ENCODE measurements at places on chromosomes 7 and 10. TPM values are rescaled to one million over a fixed set of nuclear protein-coding genes. Genes with fewer than 3 reads are reported as not detected.

GRCh38 chr10:48526011-48526821 is 78.7 kb downstream of the ARHGAP22 start:
- H3K4me3 ChIP-seq = no peak overlapping the region

ZNF488 gene
- total RNA-seq = 8.7 TPM

PTPRN2 gene
- 4.7 TPM for total RNA-seq

DNA sequence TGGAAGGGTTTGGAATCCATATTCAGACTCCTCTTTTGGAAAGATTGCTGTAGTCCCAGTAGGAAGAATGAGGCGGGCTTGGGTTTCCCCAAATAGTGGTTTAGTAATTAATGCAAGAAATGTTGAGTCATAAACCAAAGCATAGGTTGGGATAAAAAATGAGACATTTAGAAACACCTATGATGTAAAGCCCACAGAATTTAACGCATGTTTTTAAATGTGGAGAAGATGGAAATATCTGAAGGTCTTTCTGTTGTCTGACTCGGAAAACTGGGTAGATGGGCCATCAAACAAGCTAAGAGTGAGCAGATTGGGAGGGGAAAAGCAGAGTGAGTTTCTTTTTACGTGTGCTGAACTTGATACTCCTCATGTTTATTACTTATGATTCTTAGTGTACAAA is 62.2 kb downstream of the LANCL2 start:
- H3K4me3 ChIP-seq = no peak overlapping the region
- DNase-seq = no peak
- H3K36me3 ChIP-seq = peaks cover 10% of the 10 kb centered on the region
- H3K4me1 ChIP-seq = peaks cover 29% of the 10 kb centered on the region
- H3K27me3 ChIP-seq = no peaks in the 10 kb centered on the region

DNA sequence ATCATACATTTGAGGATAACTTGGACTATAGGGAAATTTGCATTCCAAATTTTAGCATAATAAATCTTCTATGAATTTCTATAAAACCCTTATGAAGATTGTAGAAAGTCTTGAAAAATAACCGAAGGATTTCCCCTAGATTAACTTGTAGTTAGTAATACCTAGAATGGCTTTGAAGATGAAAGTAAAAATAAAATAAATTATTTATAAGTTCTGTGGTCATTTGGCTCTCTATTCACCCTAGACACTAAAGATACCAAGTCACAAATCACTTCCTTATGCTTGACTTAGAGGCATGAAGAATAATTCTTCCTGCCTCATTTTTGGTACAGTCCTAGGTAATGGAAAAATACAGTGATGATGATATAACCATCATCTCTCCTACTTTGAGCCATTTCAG is 79.3 kb downstream of the CSTF2T start:
- no peak for DNase-seq
- H3K27ac ChIP-seq = no peak overlapping the region
- H3K27me3 ChIP-seq = no peaks in the 10 kb centered on the region
- H3K4me3 ChIP-seq = no peak overlapping the region

- H3K27me3 ChIP-seq = no peaks in the 10 kb centered on the region
- no peaks in the 10 kb centered on the region for H3K36me3 ChIP-seq
- H3K4me3 ChIP-seq = no peak overlapping the region
- H3K4me1 ChIP-seq = peaks cover 22% of the 10 kb centered on the region
- H3K27ac ChIP-seq = no peak overlapping the region
These were observed 9.4 kb upstream of the ADO start for GRCh38 chr10:62795100-62795499.

- H3K4me3 ChIP-seq = peak overlapping the region; percentile 42
- H3K27me3 ChIP-seq = no peaks in the 10 kb centered on the region
- peaks cover 88% of the 10 kb centered on the region for H3K4me1 ChIP-seq
- peak overlapping the region; percentile 95 for H3K27ac ChIP-seq
- peaks cover 60% of the 10 kb centered on the region for H3K36me3 ChIP-seq
These were observed 32.9 kb upstream of the CRYGN start for GRCh38 chr7:151472644-151473380.

GRCh38 chr10:115566867-115567266 is 473.7 kb downstream of the ATRNL1 start:
- H3K27ac ChIP-seq = no peak overlapping the region
- no peak for DNase-seq
- no peaks in the 10 kb centered on the region for H3K27me3 ChIP-seq
- H3K4me3 ChIP-seq = no peak overlapping the region
- H3K36me3 ChIP-seq = no peaks in the 10 kb centered on the region

- no peak overlapping the region for H3K27ac ChIP-seq
- H3K4me3 ChIP-seq = no peak overlapping the region
- H3K36me3 ChIP-seq = no peaks in the 10 kb centered on the region
- H3K4me1 ChIP-seq = peaks cover 25% of the 10 kb centered on the region
These were observed 84.9 kb downstream of the MKX start for GRCh38 chr10:27660711-27661110.

PRSS1 gene
- 14.8 TPM for total RNA-seq

DNA sequence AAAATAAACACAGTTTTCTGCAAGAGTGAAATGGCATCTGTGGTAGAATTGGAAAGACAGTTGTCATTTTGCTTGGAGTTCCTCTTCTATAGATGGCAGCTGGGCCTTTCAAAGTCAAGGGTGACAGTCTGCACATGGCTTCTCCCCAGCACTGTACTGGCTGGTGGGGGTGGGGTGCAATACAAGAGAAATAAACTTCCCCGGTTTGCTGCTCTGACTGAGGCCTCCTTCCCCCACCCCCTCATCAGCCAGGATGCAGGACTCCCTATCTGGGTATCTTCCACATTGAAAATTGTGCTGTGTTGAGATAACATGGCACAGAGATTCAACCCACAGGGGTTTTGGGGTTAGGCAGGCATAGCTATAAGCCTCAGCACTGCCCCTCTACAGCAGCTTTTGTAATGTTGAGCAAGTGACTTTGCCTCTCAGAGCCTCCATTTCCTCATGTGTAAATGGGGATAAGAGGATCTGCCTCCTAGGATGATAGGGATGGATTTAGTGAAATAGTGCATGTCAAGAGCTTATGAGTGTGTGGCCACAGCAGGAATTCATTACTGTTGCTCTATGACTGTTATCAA is 85.8 kb upstream of the WDR11 start:
- no peak overlapping the region for H3K4me3 ChIP-seq
- H3K36me3 ChIP-seq = no peaks in the 10 kb centered on the region
- no peak for DNase-seq
- H3K27ac ChIP-seq = no peak overlapping the region
- H3K27me3 ChIP-seq = no peaks in the 10 kb centered on the region

MACROH2A2 gene
- total RNA-seq = 35.4 TPM

TRIM50 gene
- 0.16 TPM for total RNA-seq

DNA sequence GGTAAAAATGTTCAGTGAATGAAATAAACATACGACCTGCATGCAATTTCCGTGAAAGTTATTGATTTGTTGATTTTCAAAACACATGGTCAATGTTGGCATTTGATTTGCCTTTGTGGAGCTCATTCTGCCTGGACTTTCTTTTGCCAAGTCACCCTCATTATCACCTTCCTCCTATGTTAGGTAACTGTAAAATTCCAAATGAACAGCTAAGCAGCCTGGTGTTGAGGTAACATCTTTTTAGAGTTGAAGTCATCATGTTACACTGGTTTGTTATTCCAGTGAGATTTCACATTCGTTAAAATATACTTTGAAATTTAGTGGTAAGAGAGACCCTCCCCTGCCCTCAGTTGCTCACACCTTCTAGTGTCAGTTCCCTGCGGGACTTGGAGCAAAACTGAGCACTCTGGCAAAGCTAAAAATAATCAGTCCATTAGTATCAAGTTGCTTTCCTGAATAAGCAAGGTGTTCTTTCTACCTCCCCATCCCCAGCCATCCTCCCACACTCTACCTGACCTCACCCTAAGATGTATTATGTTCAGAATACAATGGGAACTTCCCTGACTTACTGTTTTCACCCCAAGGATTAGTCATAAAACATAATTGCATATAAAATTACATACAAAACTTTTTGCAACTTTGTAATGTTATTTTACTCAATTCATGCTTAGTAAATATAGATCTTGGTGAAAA is 283.3 kb upstream of the SEMA3A start:
- H3K4me1 ChIP-seq = peaks cover 26% of the 10 kb centered on the region
- H3K27ac ChIP-seq = no peak overlapping the region
- H3K36me3 ChIP-seq = no peaks in the 10 kb centered on the region
- no peak overlapping the region for H3K4me3 ChIP-seq
- no peak for DNase-seq

DNA sequence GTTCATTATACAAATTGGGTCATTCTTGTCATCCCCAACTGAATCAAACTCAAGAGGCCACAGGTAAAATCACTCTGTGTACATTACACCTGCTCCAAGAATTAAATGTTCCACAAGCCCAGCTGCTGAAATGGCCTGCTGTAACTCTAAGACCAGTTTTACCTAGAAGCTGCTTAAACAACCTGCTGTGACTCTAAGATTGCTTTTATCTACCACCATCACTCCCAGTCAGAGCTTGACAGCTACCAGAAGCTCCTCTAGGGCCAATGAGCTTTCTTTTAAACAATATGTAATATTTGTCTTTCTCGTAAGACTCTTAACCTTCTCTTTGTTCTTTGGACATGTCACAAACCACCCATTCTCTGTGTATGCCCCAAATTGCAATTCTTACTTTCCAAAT is 141.8 kb upstream of the LRGUK start:
- no peak for DNase-seq
- H3K4me3 ChIP-seq = no peak overlapping the region
- H3K4me1 ChIP-seq = peaks cover 18% of the 10 kb centered on the region
- no peaks in the 10 kb centered on the region for H3K36me3 ChIP-seq

GRCh38 chr7:155007947-155008346 is 5.0 kb upstream of the PAXIP1 start:
- no peak overlapping the region for H3K4me3 ChIP-seq
- peak; percentile 39 for DNase-seq
- H3K27me3 ChIP-seq = no peaks in the 10 kb centered on the region

DNA sequence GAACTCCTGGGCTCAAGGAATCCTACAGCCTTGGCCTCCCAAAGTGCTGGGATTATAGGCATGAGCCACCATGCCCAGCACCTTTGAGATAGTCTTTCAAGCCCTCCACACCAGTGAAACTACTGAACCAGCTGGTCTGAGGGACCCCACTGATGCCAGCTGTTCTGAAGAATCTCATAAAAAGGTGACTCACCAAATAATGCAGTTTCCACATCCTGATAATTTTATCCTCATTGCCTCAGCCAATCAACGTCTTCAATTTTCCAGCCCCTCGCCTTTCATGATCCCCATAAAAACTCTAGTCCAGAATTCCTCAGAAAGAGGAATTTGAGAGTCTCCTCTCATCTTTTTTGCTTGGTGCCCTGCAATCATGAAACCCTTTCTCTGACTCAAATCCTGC is 1691.6 kb upstream of the LRRTM3 start:
- no peaks in the 10 kb centered on the region for H3K36me3 ChIP-seq
- peaks cover 20% of the 10 kb centered on the region for H3K4me1 ChIP-seq
- no peak overlapping the region for H3K4me3 ChIP-seq
- H3K27me3 ChIP-seq = no peaks in the 10 kb centered on the region

SPDYE18 gene
- not detected for total RNA-seq

- DNase-seq = peak; percentile 98
- H3K36me3 ChIP-seq = no peaks in the 10 kb centered on the region
- H3K27ac ChIP-seq = peak within 1 kb of the TSS; percentile 50
These were observed at the start of gene RADIL for GRCh38 chr7:4883372-4884144. Gene RADIL (minus strand): TSS chr7:4883716. CDS start chr7:4878139, 5,577 bp downstream.

DNA sequence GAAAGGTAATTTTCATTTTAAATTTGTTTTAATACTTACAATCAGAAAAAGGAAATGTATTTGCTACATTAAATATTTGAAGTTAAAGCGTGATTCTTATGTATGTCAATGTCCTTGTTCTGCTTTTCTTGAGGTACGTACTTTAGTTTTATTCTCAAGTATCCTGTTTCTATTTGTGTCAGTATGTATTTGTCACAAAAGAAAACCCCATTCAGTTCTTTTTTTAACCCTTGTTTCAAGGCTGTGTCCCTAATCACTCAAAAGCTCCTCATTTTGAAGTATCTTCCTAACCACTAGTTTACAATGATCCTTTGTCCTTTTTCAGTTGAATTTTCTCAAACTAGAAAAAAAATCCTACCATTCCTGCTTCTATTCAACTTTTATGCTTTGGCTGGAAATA is 25.2 kb downstream of the NHLRC2 start:
- no peaks in the 10 kb centered on the region for H3K4me1 ChIP-seq
- H3K36me3 ChIP-seq = peaks cover 16% of the 10 kb centered on the region
- H3K27me3 ChIP-seq = no peaks in the 10 kb centered on the region

ABCC2 gene
- 0.57 TPM for total RNA-seq

DNA sequence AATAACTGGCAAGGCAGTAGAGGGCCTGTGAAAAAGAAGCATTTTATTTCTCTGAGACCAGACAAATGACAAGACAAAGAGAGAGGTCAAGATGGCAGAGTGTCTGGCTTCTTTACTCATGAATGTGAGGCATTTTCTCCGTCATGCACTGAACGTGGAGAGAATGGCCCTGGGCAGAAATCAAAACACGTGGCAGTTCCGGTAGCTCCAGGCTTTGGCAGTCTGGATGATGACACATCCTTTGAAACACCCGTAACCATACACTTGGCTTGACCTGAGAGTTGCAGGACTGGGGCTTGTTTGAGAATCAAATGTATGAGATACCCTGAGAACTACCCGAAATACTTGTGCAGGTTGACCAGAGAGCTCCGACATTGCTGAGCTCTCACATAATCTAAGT is 537.6 kb downstream of the ACTR3B start:
- no peaks in the 10 kb centered on the region for H3K4me1 ChIP-seq
- peaks cover 73% of the 10 kb centered on the region for H3K36me3 ChIP-seq
- H3K27me3 ChIP-seq = peaks cover 7% of the 10 kb centered on the region
- H3K27ac ChIP-seq = no peak overlapping the region

- no peaks in the 10 kb centered on the region for H3K27me3 ChIP-seq
- H3K27ac ChIP-seq = no peak overlapping the region
- no peaks in the 10 kb centered on the region for H3K36me3 ChIP-seq
- DNase-seq = no peak
- H3K4me3 ChIP-seq = no peak overlapping the region
- no peaks in the 10 kb centered on the region for H3K4me1 ChIP-seq
These were observed 61.5 kb downstream of the KCND2 start for GRCh38 chr7:120334475-120334874.

- H3K36me3 ChIP-seq = no peaks in the 10 kb centered on the region
- peak; percentile 41 for DNase-seq
- H3K27ac ChIP-seq = no peak overlapping the region
- peaks cover 49% of the 10 kb centered on the region for H3K4me1 ChIP-seq
These were observed 447.9 kb upstream of the PFKP start for GRCh38 chr10:2619472-2619871.

DNA sequence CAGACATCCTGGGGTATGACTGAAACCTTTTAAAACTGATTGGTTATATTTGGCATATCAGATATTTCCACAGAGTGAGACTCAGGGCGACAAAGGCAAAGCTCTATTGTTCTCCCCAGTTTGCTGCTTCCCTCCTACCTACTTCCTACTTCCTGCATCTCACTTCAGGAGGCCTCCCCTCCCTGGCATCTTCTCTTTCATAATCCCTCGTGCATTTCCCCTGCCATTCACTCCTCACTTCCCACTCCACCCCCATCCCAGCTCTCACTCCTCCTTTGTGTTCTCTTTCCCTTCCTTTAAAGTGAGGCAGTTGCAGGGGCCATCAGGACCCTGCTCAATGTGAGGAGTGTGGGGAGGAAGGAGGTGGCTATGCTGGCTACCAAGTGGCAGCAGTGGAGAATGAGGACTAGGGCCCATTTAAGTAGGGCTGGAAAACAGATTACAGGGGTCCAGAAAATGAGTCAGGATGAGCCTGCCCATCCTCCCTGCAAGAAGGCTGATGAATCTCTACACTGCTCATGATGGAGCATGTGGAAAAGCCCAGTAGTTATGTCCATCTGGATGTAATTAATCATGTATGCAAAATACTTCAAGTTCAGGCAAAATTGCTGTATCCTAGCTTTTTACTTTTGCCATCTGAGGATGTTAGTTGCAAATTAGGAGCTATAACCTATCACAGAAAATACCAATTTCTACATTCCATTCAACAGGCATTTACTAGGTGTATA is 311.8 kb upstream of the IMMP2L start:
- H3K4me3 ChIP-seq = no peak overlapping the region
- H3K36me3 ChIP-seq = peaks cover 15% of the 10 kb centered on the region
- H3K4me1 ChIP-seq = peaks cover 49% of the 10 kb centered on the region
- DNase-seq = no peak
